ENCODE measurements at places on chromosomes 2 and 18. TPM values are rescaled to one million over a fixed set of nuclear protein-coding genes. Genes with fewer than 3 reads are reported as not detected.

DNA sequence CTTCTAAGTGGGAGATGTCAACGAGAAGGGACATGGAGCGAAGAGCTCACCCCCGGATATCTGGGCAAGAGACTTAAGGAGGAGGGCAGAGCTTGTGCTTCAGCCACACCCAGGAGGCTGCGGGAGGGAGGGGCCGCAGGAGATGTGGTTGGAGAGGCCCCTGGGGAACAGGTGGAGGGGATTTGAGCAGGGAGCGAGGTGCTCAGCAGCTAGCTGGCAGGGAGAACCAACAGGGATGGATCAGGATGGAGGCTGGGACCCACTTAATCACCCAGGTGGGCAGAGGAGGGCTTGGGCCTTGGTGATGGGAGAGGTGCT is 78.3 kb downstream of the MBP start:
- no peak for DNase-seq

DNA sequence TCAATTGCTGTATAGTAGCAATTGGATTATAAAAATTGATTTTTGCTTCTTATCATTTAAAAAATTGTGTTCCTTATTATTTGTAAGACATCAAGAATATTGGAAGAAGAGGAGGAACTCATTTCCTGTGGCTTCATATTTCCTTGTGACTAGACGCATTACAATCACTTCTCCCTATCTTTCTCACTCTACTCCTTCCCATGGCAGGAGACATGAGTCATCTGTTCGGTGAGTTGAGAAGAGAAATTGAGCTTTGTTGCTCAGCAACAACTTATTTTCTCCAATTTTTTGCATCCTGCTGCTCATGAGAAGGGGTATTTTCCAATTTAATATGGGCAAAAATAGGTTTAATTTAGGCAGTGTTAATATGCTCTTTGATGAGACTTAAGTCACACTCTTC is 1783.9 kb downstream of the SUCLG1 start:
- DNase-seq, result no peak

- no peak for DNase-seq
Observed at GRCh38 chr2:124649001-124649400, 623.9 kb downstream of the CNTNAP5 start.

Gene COX7A2L
- 299 TPM for total RNA-seq

DNA sequence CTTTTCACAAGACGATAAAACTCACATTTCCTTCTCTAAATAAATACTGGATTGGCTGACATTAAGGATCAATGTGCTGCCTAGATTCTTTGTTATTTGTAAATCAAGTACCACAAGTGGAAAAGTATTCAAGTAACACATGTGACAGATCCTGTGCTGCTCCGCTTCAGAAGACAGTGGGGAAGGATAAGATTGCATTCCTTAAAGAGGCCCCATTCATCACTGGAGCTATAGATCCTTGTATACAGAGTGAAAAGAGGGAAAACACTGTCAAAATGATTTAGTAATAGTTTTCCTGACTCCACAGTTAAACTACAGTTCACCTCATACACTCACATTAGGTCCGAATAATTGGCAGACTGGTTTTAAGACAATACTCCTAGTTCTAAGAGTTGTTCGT is 108.0 kb upstream of the CSRNP3 start:
- no peak for DNase-seq

DNA sequence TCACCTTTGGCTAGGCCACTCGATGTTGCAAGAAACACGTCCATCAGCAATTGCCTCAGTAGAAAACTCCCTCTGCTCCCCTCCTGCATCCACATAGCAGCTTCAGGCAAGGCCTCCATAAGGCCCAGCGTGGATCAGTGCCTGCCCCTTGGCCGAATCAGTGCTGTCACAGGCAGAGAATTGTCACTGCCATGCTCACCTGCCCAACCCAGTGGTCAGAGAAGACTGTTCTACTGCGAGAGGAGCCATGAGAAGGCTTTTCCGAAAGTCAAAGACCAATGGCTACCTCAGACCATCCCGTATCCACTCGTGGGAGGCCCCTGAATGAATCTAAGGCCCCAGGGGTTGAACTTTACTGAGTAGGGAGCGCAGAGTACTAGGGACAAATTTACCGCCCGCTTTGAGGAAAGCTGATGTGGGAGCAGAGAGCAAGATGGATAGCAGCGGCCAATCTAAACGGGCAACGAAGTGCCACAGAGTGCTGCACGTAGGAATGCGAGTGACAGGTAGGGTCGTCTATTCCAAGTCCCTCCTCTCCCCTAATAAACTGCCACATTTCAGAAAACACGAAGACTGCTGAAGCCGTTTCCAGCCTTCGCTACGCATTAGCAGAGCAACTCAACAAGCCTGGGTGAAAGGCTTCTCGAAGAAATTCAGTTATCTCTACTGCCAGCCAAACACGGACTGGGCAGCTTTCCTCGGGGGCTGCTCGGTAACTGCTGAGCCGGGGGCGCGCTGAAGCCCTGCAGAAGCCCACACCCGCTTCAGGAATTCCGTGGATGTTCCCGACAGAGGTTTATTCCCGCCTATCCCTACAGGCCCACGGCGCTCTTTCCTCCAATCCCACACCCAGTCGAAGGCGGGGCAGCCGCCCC is 968 bp upstream of the RALBP1 start:
- peak; percentile 83 for DNase-seq

GRCh38 chr2:181904022-181904632 is 12.6 kb downstream of the ITPRID2 start:
- peak; percentile 33 for DNase-seq

Gene ARL6IP6
- total RNA-seq, result 39.0 TPM

Gene GREB1L
- 7.6 TPM for total RNA-seq

Gene WDR75
- 107 TPM for total RNA-seq

DNA sequence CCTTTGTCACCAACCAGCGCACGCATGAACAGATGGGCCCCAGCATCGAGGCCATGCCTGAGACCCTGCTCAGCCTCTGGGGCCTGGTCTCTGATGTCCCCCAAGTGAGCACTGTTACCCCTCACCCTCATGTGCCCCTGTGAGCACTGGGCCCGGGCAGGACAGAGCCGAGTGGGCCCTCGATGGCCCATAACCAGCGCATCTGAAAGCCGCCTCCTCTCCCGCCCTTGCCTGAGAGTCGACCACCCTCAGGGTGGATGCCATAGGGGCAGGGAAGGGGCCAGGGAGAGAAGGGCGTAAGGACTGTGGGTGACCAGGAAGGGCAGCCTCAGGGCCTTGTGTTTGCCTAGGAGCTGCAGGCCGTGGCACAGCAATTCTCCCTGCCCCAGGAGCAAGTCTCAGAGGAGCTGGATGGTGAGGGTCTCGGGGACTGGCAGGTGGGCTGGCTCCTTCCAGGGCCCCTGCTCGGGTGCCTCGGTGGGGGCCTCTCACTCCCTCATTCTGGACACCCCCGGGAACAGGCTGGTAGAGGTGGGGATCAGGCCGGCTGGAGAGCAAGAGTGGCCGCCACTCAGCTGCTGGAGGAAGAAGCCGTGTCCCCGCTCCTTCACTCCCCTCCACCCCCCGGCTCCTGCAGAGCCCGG is 2.1 kb downstream of the PROM2 start:
- no peak for DNase-seq

DNA sequence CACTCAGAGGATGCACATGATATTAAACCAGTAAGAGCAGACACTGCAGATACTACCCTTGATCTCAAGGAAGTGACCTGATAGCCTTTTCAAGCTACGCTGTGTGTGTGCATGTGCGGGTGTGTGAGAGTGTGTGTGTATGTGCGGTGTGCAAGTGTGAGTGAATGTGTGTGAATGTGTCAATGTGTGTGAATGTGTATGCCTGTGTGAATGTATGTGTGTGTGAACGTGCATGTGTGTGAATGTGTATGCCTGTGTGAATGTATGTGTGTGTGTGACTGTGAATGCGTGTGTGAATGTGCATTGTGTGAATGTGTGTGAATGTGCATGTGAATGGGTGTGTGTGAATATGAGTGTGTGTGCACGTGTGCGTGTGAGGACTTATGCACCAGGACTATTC is 53.8 kb downstream of the KCNG2 start:
- DNase-seq, result no peak

DNA sequence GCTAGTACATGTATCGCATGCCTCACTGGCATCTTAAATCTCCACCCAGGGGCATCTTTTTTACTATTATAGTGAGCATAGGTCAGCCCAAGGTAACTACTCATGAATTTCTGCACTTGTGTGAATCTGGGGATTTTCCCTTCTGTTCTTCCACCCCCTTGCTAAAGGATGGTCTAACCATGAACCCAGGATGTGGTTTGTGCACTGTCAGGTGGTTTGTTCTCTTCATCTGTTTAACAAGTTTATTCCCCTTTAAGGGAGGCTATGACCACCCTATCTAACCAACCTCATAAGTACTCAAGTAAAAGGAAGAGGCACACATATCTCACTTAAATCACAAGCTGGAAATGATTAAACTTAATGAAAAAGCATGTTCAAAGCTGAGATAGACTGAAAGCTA is 243.0 kb downstream of the RPRM start:
- no peak for DNase-seq

DNA sequence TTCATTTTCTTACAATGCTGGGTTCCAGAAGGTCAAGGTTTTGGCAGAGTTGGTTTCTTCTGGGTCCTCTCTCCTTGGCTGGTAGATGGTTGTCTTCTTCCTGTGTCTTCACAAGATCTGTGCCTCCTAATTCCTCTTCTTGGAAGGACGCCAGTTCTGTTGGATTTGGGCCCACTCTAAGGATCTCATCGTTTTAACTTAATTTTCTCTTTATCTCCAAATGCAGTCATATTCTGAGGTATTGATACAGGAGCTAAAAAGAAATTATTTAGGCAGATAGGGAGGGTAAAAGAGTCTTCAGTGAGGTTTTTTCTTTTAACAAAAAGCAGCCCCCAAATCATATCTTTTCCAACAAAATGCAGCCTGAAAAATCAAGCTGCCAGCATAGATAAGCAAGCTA is 998.4 kb downstream of the SOCS6 start:
- peak; percentile 37 for DNase-seq

- no peak for DNase-seq
Observed at GRCh38 chr18:75211626-75211952, 992 bp downstream of the TSHZ1 start.

GRCh38 chr2:79179036-79179435 is 19.5 kb upstream of the REG3A start:
- no peak for DNase-seq

GRCh38 chr2:238264072-238264460 is 24.2 kb upstream of the HES6 start:
- no peak for DNase-seq

DNA sequence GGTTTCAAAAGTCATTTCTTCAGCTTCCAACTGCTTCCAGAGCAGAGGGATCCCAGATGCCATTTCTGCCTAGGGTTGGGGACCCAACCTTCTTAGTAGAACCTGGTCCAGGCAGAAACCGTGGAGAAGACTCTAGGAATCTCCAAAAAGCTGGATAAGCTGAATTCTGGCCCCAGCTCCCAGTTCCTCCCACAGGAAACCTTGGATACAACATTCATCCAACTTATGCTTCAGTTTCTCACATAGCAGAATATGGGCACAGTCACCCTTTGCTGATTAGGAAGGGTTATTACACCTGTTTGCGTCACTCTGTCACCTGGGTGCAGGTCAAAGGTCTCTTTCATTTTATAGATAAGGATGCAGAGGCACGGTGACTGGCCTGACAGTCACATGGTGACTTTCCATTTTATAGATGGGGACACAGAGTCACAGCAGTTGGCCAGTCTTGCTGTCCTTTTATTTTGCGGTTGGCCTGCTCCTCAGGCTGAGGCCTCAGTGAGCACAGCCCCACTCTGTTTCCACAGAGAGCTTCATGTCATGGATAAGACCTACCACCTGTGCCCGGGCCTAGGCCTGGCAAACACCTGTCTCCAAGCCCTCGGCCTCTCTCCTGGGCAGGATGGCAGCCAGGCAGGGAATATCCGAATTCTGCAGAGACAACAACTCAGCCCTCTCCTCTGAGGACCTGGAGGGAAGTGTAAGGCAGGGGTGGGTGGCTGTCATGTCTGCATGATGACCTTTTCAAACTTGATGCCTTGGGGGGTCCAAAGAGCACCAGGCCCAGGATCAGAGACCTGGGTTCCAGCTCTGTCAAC is 148.8 kb downstream of the SMAD7 start:
- no peak for DNase-seq

- no peak for DNase-seq
Observed at GRCh38 chr18:49032189-49032584, 81.4 kb upstream of the SMAD7 start.

Gene UPP2
- total RNA-seq, result not detected

Gene ZNF142
- 4.4 TPM for total RNA-seq

DNA sequence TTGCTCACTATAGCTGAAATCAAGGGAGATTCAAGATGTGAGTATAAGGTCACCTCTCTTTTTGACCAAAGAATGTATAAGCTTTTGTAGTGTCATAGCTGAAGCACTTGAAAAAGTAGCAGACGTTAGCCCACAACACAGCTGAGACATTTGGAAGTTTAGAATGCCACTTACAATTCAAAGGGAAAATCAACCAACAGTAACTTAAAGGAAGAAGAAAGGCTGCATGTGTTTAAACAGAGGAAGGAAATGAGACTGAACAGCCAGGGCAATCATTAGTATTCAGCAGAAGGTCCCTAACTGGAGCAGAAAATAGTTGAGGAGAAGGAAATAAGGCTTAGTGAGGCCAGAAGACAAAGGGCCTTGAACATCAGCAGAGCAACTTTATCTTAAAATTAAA is 23.5 kb upstream of the SCG2 start:
- no peak for DNase-seq

Gene LHCGR
- not detected for total RNA-seq

Gene KHK
- 7.3 TPM for total RNA-seq

DNA sequence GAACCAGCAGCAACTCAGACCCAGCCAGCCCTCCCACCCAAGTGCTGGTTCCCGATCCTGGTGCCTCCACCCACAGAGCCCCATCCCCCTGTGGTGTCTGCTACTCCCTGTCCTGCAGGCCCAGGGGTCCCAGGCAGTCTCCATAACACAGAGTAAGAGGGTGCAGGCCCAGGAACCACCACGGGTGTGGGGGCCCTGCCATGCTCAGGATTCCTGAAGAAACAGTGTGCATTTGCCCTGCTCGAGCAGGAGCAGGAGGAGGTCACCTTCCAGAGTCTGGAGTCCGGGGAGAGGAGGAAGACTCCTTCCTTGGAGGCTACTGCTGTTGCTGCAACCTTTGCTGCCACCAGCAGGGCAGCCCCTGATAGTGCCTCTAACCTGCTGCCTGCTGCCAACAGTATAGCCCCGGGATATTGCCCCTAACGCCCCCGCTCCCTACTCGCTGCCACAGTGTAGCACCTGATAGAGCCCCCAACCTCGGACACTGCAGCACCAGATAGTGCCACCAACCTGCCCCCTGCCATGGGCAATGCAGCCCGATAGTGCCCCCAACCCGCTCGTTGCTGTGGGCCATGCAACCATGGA is 46.8 kb upstream of the ANKRD62 start:
- no peak for DNase-seq

Data from G401 (cell line).